ENCODE measurements at places on chromosomes 5 and 9. TPM values are rescaled to one million over a fixed set of nuclear protein-coding genes. Genes with fewer than 3 reads are reported as not detected.

DNA sequence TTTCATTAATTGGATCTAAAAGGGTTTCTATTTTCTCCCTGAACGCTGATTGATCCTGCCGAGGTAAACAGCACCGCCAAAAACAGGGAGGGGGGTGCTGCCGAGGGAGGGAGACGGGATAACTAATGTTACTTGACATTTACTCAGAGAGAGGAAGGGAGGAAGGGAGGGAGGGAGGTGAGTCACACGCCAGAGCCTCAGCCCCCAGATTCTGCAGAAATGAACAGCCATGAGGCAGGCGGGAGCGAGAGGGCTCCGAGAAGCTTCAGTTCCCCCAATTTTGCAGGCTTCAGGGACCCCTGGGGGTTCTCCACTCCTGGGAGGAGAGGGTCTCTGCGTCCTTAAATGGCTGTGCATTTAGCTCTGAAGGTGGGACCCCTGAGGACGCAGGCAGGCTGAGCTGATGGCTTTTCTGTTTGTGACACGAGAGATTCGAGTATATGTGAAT is 59.1 kb upstream of the IER5L start:
- ATAC-seq: no peak

DNA sequence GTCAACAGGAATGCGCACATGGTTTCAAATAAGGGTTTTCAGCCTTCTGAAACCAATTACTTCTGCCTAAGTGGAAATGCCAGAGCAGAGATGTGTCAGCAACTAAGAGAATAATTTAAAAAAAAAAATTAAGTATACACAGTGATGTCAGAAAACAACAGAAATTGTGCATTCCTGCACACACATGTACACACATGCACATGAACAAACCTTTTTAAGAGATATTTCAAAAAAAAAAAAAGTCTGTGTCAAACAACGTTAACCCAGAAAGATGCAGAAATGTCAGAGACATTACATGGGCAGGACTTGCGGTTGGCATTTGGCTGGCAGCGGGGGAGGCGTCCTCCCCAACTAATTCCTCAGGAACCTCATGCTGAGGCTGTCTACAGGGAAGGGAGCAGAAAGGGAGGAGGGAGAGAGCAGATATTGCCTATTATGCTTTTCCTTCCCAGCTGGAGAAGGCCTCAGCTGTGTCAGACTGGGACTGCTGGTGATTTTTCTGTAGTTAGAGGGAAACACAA is 536.9 kb upstream of the WWC1 start:
- ATAC-seq: no peak

DNA sequence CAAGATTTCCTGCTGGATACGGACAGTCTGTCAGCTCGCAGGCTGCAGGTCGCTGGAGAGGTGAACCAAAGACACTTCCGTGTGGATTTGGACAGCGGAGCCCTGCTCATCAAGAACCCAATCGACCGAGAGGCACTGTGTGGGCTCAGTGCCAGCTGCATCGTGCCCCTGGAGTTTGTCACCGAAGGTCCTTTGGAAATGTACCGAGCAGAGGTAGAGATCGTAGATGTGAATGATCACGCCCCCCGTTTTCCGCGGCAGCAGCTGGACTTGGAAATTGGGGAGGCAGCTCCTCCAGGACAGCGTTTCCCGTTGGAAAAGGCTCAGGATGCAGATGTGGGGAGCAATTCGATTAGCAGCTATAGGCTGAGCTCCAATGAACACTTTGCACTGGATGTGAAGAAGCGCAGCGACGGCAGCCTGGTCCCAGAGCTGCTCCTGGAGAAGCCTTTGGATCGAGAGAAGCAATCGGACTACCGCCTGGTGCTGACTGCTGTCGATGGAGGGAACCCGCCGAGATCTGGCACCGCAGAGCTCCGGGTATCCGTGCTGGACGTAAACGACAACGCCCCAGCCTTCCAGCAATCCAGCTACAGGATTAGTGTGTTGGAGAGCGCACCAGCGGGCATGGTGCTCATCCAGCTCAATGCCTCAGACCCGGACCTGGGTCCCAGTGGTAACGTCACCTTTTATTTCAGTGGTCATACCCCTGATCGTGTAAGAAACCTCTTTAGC is 658 bp downstream of the PCDHGC4 start:
- ATAC-seq: no peak

- ATAC-seq: peak; percentile 16
These were observed 19.1 kb upstream of the IFNB1 start for GRCh38 chr9:21096901-21097255.

DNA sequence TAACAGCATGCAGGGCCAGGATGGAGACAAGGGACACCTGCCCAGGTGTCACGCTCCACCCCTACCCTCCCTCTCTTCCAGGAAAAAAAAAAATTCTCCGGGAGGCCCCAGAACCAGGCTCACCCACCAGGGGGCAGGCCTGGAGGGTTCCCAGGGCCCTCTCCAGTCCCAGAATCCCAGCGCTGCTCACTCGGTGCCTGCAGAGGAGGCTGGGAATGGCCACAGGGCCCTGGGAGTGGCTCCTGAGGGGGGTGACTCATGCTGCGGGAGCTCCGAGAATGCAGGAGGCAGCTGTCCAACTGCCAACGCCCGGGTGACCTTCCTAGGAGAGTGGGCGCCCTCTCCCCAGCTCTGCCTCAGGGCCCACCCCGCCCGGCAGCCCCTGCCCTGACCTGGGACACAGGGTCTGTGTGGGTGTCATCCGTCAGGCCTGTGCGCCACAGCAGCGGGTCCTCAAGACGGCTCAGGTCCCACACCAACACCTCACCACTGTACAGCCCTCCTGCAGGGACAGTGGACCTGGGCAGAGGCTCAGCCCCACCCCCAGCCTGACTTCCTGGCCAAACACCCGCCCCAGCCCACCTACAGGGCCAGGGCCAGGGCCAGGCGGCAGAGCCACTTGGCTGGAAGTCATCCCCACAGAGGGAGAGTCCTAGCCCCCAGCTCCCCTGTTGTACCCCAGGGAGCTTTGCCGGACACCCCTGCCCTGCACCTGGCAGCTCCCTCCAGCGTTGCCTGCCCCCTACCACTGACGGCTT is 21.2 kb downstream of the DYNC2I2 start:
- ATAC-seq: peak; percentile 98

GRCh38 chr5:152349683-152350526 is 55.2 kb downstream of the NMUR2 start:
- ATAC-seq: no peak

DNA sequence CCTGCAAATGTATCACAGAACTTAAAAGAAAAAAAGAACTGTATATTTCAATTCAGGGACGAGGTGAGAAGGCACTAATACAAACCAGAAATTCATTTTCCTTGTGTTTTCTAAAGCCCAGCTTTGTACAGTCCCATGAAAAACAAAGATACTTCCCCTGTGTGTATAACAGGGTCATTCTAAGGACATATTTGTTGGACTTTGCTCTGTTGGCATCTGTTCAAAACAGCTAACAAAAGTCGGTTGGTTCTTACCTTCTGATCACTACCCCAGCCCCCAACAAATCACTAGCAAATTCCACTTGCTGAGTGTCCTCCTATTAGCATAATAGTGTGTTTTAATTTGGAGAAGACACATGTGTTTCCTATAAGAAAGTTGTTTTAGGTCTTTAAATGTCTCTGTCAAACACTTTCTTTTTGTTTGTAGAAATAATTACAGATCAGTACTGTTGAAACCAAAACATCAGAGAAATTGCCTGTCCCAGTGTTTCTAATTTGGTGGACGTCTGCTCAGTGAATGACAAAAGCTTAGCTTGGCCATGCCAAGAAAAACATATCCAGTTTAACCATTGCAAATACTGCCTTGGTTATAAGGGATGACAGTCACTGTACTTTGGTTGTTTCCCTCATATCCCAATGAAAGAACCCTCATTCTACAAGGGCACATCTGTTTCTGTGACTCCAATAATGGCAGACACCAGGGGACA is 480.5 kb downstream of the EBF1 start:
- no peak for ATAC-seq

MYMK gene
- total RNA-seq: not detected

- no peak for ATAC-seq
These were observed 80.5 kb upstream of the SPATA31C2 start for GRCh38 chr9:88218726-88219125.

DNA sequence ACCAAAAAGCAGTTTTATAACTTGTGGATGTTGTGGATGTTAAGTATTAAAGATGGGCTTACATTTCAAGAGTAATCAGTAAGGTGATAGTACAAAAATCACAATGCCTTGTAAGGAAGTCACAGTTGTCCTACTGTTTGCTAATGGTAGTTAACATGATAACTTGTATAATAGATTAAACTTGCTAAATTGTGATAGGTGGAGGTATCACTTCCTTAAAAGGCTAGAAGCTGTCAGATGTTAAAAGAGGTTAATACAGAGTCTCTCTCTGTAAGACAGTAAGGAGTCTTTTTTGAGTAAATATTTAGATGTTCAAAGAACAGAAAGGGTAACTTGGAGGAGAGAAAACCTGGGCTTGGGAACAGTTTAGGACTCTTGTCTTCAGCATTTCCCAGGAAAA is 14.2 kb upstream of the MACIR start:
- ATAC-seq: no peak

DNA sequence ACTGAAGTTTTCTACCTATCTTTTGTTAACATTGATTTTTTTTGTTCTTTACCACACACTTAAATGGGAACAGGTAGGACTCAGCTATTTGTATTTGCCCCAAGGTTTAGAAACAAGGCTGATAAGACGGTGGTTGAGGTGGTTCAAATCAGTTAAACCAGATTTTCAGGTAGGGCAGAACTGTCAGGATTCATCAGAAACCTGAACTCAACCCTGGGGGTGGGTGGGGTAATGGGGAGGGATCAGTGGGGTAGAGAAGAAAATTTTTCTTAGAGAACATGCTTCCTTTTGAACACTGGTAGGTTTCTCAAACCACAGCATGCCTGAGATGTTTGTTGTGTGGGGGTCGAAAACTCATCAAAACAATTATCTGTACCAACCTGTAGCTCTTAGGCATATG is 113.0 kb downstream of the BASP1 start:
- no peak for ATAC-seq

- ATAC-seq: no peak
These were observed 1.2 kb upstream of the NIPAL4 start for GRCh38 chr5:157458835-157459234.

FOXD4 gene
- 0.13 TPM for total RNA-seq

DNA sequence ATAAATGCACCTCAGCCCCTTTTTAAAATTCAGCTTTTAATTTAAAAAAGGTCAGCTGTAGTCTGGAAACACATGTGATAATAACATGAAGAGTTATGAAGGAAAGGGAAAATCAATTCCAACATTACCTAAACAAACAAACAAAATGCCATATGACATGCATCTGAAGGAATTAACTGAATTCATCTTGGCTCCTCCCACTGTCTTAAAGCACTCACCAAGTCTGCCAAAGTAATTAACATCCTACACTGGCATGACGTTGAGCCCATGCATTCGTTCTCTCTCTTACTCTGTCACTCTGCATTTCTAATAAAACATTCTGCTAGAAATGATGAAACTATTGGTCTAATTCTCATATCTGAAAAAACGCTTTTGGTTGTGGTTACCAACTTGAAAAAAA is 37.7 kb downstream of the TSSK1B start:
- ATAC-seq: no peak

DNA sequence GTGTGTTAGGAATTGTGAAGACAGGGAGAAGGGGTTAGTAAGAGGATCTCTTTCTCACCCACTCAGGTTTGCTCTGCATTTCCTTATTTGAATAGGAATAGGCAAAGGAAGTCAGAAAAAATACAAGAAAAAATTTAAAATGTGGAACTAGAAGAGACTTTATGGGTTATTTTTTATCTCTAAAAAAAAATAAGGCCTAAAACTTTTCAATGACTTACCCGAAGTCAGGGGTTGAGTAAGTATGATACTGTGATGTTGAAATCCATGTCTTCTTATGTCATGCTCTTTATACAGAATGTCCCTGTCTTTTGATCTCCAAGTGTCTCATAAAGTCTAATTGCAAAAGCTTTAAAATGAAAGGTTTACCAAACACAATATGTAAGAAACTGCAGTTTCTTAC is 148.3 kb upstream of the PIK3R1 start:
- peak; percentile 63 for ATAC-seq

DNA sequence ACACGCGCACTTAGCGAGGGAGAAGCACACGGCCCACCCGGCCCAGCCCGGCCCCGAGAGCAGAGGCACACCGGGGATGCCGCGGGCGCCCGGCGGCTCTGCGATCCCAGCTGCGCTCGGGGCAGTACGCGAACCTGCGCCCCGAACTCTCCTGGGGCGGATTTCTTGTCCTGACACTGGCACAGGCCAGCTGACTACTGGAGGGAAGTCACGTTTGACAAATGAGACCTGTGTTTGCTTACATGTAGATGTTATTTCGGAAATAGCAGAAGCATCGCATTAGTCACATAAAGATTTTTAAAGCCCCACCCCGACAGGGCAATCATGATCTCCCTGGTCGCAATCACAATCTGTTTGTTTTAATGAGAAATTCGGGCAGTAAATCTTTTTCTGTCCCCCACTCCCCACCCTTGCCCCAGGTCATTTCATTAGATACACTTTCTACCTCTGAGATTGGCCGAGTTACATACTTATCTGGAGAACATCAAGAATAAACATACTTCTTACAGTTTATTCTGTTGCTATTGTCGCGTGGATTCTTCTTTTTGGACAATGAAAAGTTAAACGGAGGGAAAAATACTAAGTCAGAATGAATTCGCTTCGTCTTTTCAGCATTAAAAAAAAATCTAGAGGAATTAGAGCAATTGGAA is 518.9 kb downstream of the CTNND2 start:
- no peak for ATAC-seq

TMEM215 gene
- not detected for total RNA-seq

PTGES gene
- 8.3 TPM for total RNA-seq

DNA sequence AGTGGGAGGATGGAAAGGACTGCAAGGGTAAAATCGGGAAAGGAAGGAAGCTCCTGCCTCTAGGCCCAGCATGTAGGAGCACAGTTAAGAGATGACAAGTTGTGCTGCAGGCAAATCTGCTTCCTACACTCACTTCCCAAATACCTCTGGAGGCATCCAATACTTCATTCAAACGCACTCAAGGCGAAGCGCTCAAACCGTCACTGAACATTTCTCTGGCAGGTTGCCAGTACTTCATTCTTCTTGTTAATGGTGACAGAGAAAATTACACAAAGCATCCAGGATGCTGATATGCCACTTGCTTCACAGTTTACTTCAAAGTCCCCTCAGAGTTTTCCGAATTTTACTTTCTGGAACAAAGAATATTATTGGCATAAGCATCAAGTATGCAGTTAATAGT is 59.8 kb downstream of the NREP start:
- ATAC-seq: peak; percentile 32

- ATAC-seq: no peak
These were observed 316.4 kb downstream of the ARHGAP26 start for GRCh38 chr5:143086546-143086907.

GRCh38 chr9:20242510-20243189 is 379.6 kb downstream of the MLLT3 start:
- no peak for ATAC-seq

GRCh38 chr9:121721058-121721350 is 69.6 kb downstream of the DAB2IP start:
- ATAC-seq: no peak

DPM2 gene
- total RNA-seq: 12.6 TPM

- ATAC-seq: no peak
These were observed 794.2 kb upstream of the CDH10 start for GRCh38 chr5:25439025-25439424.

LHX3 gene
- total RNA-seq: not detected

TTC23L gene
- not detected for total RNA-seq

ADGRD2 gene
- total RNA-seq: not detected

THBS4 gene
- 82.8 TPM for total RNA-seq
